ENCODE measurements at places on chromosomes 2 and 18. TPM values are rescaled to one million over a fixed set of nuclear protein-coding genes. Genes with fewer than 3 reads are reported as not detected.

The FAP gene
- total RNA-seq: not detected

The PPP1R1C gene
- total RNA-seq: not detected

The ATP8B1 gene
- total RNA-seq: 15.7 TPM

The FEV gene
- total RNA-seq: not detected

The GPR75 gene
- total RNA-seq: 1.2 TPM

The CHRNA1 gene
- total RNA-seq: 0.10 TPM

The STARD6 gene
- not detected for total RNA-seq

The MTCL1 gene
- 20.5 TPM for total RNA-seq

The COL3A1 gene
- total RNA-seq: not detected

The CGREF1 gene
- 0.26 TPM for total RNA-seq

The GBX2 gene
- total RNA-seq: 1.9 TPM

The PROC gene
- not detected for total RNA-seq

The CAPN14 gene
- total RNA-seq: 0.24 TPM

The TDRD15 gene
- total RNA-seq: not detected

The SLC4A5 gene
- not detected for total RNA-seq

The ABCG8 gene
- total RNA-seq: not detected

The ITGB6 gene
- total RNA-seq: 0.33 TPM

The KCNF1 gene
- total RNA-seq: 0.07 TPM
